MM.1S (cell line): ENCODE measurements at places on chromosomes 12 and 14.

GRCh38 chr14:85124631-85125290 is 405.2 kb upstream of the FLRT2 start:
- DNase-seq = no peak

- no peak for DNase-seq
Observed at GRCh38 chr12:17949558-17950141, 140.3 kb downstream of the RERGL start.

GRCh38 chr12:20063116-20063515 is 305.2 kb upstream of the PDE3A start:
- DNase-seq = no peak

GRCh38 chr12:105459760-105460330 is 129.4 kb downstream of the C12orf75 start:
- DNase-seq = no peak

- DNase-seq = no peak
Observed at GRCh38 chr12:69918287-69918686, 93.3 kb downstream of the MYRFL start.

GRCh38 chr14:103164006-103164405 is 40.7 kb downstream of the TNFAIP2 start:
- DNase-seq = no peak

DNA sequence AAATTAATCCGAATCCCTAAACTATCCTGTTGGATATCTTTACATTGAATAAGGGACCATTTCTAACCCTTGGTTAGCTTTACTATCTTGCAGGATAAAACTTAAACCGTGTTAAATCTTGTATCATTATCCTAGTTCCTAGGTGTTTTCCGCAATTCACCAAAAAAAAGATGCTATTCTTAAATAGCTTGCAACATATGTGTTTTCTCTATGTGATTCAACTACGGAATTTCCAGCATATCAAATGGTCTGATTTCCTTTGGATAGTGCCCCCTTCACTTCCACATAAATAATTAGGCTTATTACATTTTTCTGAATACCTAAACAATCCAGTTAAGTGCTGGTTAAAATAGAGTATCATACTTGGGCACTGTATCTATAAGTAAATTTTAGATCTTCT is 130.3 kb downstream of the ITPR2 start:
- DNase-seq = no peak

- no peak for DNase-seq
Observed at GRCh38 chr12:83018088-83018487, 331.4 kb downstream of the TMTC2 start.

DNA sequence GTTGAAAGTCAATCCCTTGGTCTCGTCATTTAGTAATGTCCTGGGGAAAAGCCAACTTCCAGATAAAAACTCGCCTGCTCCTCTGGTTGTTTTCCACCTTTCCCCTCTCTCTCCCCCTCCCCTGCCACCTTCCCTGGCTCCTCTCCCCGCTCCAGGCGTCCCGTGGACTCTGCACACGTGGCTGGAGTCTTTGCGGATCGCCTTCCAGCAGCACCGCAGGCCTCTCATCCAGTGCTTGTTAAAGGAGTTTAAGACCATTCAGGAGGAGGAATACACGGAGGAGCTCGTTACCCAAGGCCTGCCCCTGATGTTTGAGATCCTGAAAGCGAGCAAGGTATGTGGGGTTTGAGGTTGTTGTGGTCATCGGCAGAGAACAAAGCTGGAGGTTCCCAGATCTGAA is 65.8 kb upstream of the PWP1 start:
- no peak for DNase-seq

- DNase-seq = no peak
Observed at GRCh38 chr14:67987606-67988005, 168.0 kb downstream of the RAD51B start.

GRCh38 chr14:67674139-67674479 is 323 bp downstream of the VTI1B start:
- DNase-seq = peak; percentile 25

- no peak for DNase-seq
Observed at GRCh38 chr12:94753036-94753679, 102.8 kb upstream of the TMCC3 start.

DNA sequence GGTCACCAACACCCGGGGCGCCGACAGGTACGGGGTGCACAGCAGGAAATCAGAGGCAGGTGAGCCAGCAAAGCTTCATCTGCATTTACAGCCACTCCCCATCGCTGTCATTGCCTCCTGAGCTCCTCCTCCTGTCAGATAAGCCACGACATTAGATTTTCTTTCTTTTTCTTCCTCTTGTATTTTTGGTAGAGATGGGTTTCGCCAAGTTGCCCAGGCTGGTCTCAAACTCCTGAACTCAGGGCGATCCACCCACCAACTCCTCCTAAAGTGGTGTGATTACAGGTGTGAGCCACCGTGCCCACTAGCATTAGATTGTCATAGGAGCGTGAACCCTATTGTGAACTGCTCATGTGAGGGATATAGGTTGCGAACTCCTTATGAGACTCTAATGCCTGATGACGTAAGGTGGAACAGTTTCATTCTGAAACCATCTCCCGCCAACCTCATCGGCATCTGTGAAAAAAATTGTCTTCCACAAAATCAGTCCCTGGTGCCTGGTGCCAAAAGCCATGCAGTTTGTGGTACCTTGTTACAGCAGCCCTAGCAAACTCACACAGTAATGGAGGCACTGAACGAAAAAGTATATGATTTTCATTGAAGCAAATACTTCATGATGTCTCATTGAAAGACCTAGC is 1.5 kb downstream of the STYK1 start:
- DNase-seq = no peak

DNA sequence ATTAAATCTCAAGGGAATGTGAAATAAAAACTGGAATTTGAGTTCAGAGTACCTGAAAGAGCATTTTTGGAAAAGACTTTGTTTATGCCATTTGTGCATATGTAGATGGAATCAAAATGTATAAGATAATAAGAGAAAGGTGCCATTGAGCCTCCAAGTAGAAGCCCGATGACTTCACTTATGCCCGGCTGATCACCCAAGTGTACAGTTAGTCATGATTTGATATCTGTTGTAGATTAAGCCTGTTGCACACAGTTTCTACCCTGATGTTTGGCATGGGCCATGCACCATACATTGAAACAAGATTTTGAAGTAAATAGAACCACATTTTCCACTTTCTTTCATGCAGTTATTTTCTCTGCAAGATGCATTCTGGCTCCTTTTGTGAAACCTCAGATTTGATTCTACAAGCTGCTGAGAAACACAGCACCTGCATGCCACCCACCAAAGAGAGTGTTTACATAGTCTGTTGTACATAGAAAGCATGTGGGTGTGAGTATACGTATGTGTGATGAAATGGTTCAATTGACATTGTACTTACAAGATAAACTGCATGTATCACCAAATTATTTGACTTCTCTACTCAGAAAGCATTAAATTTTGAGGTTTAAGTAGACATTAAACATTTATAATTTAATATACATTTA is 772.5 kb downstream of the DIO2 start:
- DNase-seq = no peak

- no peak for DNase-seq
Observed at GRCh38 chr12:76547526-76547925, 12.0 kb downstream of the OSBPL8 start.

- DNase-seq = no peak
Observed at GRCh38 chr14:92549859-92550230, 36.3 kb downstream of the RIN3 start.

- no peak for DNase-seq
Observed at GRCh38 chr14:90456551-90456950, 59.7 kb downstream of the CALM1 start.

GRCh38 chr12:18387706-18388105 is 126.4 kb downstream of the PIK3C2G start:
- DNase-seq = no peak

- no peak for DNase-seq
Observed at GRCh38 chr12:88628856-88629509, 48.7 kb upstream of the KITLG start.

DNA sequence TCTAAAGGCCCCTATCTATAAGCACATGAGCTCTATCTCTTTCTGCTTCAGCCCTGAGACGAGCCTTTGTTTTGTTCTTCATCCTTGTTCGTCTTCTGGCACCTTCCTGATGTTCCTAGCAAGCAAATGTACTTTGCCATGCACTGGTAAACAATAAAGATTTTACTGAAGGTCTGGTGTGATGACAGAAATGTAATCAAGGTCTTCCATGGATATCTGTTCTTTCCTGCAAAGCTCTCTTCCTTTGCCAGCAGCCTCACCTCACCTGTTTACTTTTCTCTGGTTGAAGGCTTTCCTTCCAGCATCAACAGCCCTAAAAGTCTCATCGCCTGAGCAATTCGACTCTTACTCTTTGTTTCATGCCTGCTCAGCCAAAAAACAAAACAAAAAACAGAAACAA is 330.3 kb downstream of the PCNX1 start:
- no peak for DNase-seq

DNA sequence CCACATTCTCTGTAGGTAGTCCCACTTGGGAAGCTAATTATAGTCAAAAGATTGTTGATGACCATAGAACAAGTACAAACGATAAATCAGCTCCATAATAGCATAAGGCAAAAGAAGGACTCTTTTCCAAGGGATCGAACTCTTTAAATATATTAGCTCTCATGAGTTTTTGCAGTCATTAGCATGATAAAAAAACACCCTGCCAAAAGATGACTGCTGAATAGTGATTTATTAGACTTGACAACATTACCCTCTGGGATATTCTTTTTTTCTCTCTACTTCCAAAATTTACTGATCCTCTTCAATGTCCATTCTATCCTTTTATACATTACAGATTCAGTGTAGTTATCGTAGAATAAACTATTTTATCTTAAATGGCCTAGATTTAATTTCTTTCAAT is 14.2 kb downstream of the EPYC start:
- no peak for DNase-seq

DNA sequence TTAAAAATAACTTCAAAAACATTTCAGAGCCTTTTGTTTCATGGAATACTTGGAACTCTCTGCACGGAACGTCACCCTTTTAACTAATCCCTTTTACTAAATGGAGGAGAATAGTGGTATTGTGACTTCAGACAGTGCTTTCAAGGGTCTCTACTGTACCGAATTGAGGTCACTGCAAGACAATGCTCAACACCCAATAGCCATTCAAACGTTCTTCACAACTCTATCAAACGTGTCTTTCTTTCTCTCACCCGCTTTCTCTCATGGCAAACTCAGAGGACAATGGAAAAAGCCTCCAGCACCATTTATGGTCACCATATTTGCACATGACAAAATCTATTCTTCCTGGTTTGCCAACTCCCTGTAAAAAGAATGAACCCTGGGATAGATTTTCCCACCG is 132.1 kb upstream of the SOX5 start:
- DNase-seq = no peak

GRCh38 chr12:51847643-51848325 is 734 bp downstream of the FIGNL2 start:
- DNase-seq = no peak
